Epithelial cell of alveolus of lung (primary cell): ENCODE measurements at places on chromosomes 2 and 18. TPM values are rescaled to one million over a fixed set of nuclear protein-coding genes. Genes with fewer than 3 reads are reported as not detected.

Gene RGPD3
- under 0.01 and 0.13 TPM in 2 replicates for total RNA-seq

Gene NEU2
- total RNA-seq, result not detected in 2 replicates

Gene RAX
- not detected in 2 replicates for total RNA-seq

Gene PAX8
- total RNA-seq, result 1.0 and 1.9 TPM in 2 replicates

Gene CCDC148
- total RNA-seq, result under 0.01 TPM in 1 of 2 replicates, not detected in the other

Gene PHOSPHO2
- 2.2 and 8.3 TPM in 2 replicates for total RNA-seq
